ENCODE measurements at places on chromosomes 1 and 21.
A peak's percentile ranks its signal among the peaks of the same experiment; 100 is the strongest.

DNA sequence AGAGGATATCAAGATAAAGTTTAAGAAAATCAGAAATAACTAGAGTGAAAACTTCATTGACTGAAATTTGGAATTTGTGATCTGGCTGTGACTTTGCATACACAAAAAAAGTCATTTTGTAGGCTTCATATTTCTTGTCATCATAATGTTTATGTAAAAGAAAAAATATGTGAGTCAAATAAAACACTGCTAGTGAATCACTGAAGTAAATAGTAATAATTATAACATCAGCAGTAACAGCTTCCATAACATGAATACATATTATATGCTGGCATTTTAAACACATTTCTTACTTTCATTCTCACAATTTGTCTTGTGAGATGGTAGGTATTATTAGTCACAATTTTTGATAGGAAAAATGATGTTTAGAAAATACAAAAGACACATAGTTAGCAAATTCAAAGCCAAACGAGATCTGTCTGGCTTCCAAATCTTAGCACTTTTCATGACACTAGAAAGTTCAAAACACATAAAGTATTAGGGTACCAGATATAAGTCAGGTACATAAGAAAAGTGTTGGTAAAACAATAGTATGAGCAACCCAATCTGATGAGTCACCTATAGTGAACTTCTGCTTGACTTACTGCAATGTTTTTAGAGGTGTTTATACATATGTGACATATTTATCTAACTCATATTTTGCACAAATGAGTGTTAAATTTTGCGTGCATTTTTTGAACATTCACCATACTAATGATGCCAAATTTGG lies 241.0 kb upstream of the SNX7 start:
- DNase-seq, result no peak

DNA sequence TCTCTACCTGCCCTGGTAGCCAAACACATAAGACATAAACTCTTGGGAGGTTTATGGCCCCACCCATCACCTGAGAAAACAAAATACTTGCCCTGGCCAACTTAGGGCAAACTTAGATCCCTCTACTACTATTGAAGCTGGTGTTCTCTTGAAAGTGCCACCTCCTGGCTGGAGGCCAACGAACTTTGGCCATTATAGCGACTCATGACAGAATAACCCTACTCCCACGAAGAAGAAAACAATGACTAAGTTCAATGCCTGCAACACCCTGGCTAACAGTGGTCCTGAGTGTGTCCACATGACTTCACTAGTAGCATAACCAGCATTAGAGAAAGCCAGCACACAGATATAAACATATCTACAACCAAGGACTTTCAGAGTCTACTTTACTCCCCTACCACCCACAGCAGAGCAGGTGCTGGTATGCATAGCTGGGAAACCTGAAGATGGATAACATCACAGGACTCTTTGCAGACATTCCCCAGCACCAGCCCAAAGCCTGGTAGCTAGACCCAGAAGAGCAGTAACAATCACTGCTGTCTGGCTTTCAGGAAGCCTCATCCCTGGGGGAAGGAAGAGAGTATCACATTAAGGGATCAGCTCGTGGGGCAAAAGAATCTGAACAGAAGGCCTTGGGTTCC lies 81.0 kb downstream of the SLC30A10 start:
- no peak for DNase-seq

GRCh38 chr1:14845851-14846250 lies 247.4 kb downstream of the KAZN start:
- DNase-seq, result no peak

GRCh38 chr1:41495210-41495948 lies 10.9 kb upstream of the EDN2 start:
- DNase-seq, result peak; percentile 69

DNA sequence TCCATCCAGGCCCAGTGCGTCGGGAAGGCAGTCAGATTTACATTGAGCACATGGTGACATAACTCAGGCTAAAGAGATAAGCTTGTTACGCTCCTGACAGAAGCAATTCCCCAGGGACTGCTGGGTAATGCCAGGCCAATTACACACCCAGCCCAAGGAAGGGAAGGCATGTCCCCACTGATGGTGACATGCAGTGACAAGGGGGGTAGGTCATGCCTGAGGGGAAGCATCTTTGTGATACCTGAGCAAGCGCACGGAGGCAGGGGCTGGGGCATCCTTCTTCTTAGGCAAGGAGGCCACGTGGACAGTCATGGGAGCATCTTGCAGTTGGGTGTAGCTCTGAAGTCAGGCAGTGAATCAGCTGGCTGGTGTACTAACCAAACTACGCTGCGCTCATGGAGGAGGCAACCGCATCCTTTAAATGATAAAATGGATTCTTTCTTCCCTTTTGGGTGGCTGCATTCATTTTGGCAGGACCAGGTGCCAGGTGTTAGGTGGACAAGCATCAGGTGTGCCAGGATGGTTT lies 39.6 kb upstream of the GRIK3 start:
- peak; percentile 74 for DNase-seq

DNA sequence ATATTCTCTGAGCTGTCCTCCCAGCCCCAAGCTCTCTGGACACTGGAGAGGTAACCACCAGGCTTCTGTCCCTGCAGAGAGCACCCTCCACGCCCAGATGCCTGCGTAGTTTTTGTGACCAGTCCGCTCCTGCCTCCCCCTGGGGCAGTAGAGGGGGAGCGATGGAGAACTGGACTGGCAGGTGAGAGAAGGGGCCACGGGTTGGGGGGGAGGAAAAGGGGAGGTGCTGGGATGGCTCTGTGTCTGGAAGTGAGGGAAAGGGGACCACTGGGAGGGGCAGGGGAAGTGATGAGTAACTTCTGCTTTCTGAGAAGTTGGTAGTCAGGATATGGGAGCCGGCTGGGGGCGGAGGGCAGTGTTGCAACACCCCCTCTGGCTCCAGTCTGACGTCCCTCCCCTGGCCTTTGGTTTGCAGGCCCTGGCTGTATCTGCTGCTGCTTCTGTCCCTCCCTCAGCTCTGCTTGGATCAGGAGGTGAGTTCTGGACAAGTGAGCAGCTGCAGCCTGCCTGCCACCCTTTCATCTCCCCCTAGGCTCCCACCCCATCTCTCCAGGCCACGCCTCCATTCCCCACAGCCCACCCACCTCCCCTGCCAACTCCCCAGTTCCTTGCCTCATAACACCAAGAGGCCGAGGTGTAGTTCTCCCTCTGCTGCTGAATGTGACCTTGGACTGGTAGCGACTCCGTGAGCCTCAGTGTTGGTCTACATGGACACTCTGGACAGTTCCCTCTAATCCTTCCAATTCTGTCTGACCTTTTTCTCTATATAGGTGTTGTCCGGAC lies 3.1 kb downstream of the ADAMTSL4 start:
- no peak for DNase-seq

- no peak for DNase-seq
Observed at GRCh38 chr1:31904339-31905092, 33.7 kb downstream of the PTP4A2 start.

- DNase-seq, result no peak
Observed at GRCh38 chr1:232593717-232594502, 36.0 kb downstream of the SIPA1L2 start.

- peak; percentile 59 for DNase-seq
Observed at GRCh38 chr1:167196166-167196565, 24.5 kb upstream of the POU2F1 start.

GRCh38 chr1:185570962-185571361 lies 163.2 kb upstream of the HMCN1 start:
- DNase-seq, result peak; percentile 17

GRCh38 chr1:50322579-50322978 lies 100.7 kb downstream of the DMRTA2 start:
- no peak for DNase-seq

GRCh38 chr1:71231751-71232150 lies 150.9 kb upstream of the ZRANB2 start:
- DNase-seq, result no peak

GRCh38 chr1:243416495-243416894 lies 160.7 kb downstream of the SDCCAG8 start:
- DNase-seq, result no peak

DNA sequence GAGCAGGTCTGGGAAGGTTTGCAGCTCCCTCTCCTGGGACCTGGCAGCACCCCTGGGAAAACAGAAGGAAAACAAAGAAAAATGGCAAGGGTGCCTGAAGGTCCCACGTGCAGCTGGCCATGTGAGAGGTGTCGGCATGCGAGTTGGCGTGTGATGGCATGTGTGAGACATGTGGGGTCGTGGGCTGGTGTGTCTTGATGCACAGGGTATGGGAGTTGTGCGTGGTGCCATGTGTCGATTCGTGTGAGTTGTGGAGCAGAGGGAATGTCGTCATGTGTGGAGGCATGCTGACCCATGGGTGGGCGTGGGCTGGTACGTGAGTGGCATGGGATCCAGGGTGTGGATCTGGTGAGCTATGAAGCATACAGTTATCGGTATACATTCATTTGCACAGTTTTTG lies 1.3 kb downstream of the HPCA start:
- DNase-seq, result no peak

GRCh38 chr1:60228041-60228491 lies 154.5 kb upstream of the C1orf87 start:
- no peak for DNase-seq

GRCh38 chr1:22415489-22415888 lies 36.2 kb upstream of the ZBTB40 start:
- no peak for DNase-seq

GRCh38 chr1:40853885-40854170 lies 8.3 kb downstream of the CITED4 start:
- no peak for DNase-seq

- peak; percentile 84 for DNase-seq
Observed at GRCh38 chr1:38083541-38083940, 36.9 kb upstream of the POU3F1 start.

DNA sequence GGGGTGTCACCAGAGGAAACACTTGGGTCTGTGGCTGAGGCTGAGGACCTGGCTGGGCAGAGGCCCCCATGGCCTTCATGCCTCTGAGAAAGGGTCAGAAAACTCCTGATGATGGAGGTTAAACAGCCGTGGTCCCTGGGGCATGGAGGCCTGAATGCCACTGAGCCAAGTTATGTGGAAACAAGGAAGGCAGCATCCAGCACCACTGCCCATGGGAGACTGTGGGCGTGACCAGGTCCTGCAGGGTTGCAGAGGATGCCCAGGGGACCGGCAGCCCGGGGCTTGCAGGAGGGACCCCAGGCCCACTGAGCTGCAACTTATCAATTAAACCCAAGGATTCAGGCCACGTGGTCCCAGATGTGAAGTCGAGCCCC lies 18.9 kb upstream of the COL6A2 start:
- no peak for DNase-seq

GRCh38 chr1:67970088-67970487 lies 80.3 kb downstream of the DIRAS3 start:
- DNase-seq, result no peak

DNA sequence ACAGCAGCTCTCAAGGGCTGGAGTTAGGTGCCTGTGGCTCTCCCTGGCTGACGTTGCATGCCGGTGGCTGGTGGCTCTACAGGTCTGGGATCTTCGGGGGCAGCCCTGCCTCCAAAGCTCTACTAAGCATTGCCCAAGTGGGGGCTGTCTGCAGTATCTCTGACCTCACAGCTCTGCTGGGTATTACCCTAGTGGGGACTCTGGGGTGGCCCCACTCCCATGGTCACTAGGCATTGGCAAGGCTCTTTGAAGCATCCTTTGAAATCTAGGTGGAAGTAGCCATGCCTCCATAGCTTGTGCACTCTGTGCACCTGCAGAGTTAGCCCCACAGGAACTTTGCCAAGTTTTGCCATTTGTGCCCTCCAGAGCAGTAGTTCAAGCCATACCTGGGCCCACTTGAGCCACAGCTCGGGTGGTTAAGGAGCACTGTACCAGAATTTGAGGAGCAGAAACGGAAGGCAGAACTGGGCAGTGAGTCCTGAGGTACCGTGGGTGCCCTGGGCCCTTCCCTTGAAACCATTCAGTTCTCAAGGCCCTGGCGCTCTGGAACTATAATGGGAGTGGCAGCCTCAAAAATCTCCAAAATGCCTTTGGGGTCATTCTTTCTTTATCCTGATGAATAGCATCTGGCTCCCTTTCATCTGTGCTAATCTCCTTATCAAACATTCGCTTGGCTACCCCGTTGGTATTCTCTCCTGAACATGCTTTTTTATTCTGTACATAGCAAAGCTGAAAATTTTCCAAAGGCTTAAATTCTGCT lies 15.4 kb downstream of the GJA4 start:
- DNase-seq, result peak; percentile 10

DNA sequence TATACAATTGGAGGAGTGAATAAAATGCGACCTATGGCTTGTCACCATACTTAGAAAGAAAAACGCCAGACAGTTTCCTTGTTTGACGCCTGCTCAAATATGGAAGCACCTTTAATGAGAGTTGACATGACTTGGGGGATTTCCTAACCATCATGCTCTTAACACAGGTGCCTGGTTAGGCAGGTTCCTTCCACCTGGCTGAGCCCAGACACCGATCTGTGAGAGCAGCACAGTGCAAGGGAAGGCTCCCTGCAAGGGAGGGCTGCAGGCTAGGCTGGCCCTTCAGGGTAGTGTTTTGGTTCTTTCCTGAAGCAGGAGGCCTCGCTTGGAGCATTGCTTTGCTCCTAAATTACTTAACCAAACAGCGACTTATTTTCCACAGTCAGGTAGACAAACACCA lies 24.6 kb upstream of the KLHDC8A start:
- no peak for DNase-seq

- no peak for DNase-seq
Observed at GRCh38 chr1:174134003-174134659, 25.2 kb upstream of the RABGAP1L start.

DNA sequence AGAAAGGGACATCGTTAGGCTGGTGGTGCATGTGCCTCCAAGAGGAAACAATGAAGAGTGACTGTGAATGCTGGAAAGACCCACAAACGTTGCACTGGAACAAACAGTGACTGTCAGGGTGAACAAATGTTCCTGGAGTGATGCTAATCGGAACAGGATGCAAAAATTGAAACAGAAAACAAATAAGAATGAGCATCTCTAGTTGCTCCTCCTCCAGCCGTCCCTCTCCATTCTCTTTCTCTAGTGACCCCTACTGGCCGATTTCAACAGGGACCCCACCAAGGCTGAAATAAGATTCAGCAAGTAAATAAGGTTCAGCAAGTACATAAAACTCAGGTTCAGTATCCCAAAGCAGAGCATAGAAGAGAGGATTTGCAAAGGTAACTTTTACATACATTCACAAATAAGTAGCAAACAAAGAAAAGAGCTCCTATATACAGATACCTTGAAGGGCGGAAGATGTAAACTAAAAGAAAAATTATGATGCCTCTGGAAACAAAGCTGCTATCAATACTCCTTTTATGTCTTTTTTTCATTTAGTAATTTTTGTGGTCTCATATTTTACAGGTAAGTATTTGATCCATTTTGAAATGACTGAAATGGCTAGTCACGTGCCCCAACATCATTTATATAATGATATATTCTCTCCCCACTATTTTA lies 836.1 kb upstream of the ADAMTS5 start:
- DNase-seq, result peak; percentile 42

- no peak for DNase-seq
Observed at GRCh38 chr1:68377098-68377497, 72.7 kb downstream of the RPE65 start.
